ENCODE measurements at places on chromosomes 3 and 15.

DNA sequence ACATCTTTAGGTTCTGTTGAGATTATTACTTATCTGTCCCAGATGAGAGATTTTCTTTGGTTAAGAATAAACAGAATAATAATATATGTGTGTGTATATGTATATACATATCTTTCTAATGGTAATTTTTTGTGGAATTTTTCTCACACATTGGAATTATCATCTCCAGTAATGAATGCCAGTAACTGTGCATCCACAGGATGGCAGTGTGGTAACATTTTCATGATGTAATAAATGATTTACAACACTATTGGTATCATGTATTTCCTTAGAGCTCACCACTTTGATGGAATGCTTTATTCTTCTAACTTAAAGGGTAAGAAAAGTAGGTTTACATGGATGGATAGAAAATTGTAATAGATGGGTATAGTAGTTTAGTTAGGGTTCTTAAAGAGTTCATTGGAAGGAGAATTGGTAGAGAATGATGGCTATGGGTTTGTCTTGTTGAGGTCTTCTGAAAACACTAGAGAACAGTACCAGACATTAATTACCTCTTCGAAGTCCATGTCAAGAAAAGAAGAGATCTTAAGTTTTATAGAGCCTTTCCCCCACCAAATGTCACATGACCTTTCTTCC, 78.1 kb downstream of the STT3B start:
- H3K36me3 ChIP-seq: peaks cover 11% of the 10 kb centered on the region
- no peak overlapping the region for H3K27ac ChIP-seq
- no peaks in the 10 kb centered on the region for H3K27me3 ChIP-seq
- peak; percentile 17 for DNase-seq
- no peak overlapping the region for H3K4me3 ChIP-seq

DNA sequence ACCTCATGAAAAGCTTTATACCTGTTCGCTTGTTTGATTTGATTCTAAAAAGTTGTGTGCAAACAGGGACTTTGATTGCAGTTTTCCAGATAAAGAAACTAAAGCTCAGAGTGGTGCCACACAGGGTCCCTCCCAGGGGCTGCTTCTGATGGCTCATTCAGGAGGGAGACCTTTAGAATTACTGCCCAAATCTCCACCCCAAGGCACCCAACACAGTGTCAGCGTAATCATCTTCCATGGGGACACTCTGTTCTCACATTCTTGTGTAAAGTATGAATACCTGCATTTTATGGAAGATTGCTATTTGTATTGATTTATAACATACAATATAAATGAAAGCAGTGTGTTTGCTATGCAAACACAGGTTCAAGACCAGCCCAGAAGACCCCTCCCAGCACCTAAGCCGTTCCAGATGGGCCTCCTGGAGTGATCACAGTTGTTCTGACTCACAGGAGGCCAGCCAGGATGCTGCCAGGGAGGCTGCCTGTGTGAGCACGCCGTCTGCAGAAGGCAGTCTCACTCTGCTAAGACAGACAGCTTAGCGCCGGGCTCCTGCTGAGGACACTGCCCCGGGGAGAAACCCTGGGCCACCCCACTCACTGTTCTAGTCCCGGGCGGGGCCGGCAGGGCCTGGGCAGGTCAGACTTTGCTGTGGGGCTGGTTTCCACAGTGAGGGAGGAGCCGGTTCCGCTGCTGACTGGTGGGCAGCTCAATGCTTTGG, 185.6 kb downstream of the FAM43A start:
- no peak overlapping the region for H3K27ac ChIP-seq
- DNase-seq: no peak
- H3K36me3 ChIP-seq: no peaks in the 10 kb centered on the region

DNA sequence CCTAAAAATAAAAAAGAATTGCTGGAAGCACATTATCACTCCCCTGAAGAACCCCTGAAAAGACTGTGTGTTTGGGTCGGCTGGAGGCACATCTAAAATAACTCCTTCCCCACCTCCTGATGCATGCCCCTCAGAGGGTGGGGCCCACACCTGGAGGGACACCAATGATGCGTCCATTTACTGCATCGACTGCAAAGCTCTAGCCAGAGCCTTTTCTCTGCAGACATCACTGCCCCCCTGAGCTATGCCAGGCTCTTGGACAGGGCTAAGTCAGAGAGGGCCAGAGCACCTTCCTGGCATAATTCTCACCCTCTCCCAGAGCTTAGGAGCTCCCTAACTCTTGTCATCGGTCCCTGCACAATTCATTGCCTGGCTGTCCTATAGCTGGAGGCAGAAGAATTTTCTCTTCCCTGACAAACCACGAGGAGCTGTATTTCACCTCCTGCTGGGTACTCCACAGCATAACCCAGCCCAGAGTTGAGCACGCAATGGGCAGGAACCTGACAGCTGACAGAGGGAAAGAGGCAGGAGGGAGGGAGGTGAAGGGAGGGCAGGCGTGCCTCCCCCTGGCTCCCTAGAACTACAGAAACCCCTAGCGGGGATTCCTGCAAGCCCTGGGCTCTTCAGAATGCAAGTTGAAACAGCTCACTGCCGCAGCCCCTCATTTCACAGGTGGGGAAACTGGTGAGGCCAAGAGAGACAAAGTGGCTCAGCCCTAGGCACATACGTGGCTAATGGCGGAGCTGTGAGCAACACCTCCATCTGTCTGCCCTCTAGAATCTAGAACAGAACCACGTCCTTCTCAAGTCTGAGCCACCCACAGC, 46.6 kb downstream of the XXYLT1 start:
- H3K4me1 ChIP-seq: no peaks in the 10 kb centered on the region
- no peak overlapping the region for H3K27ac ChIP-seq
- no peak for DNase-seq
- no peaks in the 10 kb centered on the region for H3K27me3 ChIP-seq
- peaks cover 13% of the 10 kb centered on the region for H3K36me3 ChIP-seq

DNA sequence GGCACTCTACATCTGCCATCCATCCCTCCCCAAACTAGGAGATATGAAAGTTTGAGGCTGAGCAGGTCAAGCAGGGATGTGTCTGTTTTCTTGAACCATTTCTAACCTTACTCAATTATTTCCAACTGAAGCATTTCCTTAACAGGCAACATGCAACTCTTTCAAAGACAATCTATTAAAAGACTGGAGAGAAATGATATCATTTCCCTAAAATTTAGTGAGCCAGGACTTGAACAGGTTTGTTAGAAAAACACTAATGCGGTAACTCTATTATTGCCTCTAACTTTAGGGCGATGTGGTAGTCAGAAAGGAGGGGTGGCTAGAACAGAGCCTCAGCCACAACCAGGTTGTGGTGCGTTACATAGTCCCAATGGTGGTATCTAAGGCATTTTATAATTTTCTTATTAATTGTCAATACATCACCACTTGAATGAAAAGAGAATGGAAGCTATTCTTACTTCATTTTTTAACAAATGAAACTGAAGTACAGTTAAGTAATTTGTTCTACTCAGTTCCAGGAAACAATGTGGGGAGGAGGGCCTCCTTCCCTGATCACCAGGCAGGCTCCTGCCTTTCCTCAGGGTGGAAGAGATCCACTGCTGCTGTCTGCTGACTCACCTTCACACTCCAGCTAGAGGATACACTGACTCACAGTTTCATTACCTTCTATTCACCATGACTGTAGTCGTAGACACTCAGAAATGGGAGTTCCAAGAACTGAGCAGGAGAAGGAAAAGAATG, 22.8 kb downstream of the MYO1E start:
- H3K4me3 ChIP-seq: no peak overlapping the region
- peak; percentile 12 for DNase-seq
- H3K27ac ChIP-seq: no peak overlapping the region
- H3K36me3 ChIP-seq: no peaks in the 10 kb centered on the region
- no peaks in the 10 kb centered on the region for H3K4me1 ChIP-seq

GRCh38 chr15:74585191-74585590, 30.4 kb upstream of the CLK3 start:
- peaks cover 4% of the 10 kb centered on the region for H3K36me3 ChIP-seq
- H3K27me3 ChIP-seq: no peaks in the 10 kb centered on the region
- H3K27ac ChIP-seq: no peak overlapping the region
- H3K4me3 ChIP-seq: no peak overlapping the region

DNA sequence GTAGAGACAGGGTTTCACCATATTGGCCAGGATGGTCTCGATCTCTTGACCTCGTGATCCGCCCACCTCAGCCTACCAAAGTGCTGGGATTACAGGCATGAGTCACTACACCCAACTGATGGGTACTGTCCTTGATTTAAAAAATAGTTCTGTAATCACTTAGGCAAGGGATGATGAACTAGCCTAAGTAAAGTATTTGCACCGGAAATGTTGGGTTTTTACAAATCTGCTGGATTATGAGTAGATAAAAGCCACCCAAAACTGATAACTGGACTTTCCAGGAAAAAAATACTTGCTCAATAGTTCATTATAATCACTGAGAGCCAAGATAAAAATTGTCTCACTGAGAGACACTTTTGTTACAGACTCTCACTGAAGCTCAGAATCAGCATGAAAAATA, 218.0 kb downstream of the WNT5A start:
- H3K4me1 ChIP-seq: no peaks in the 10 kb centered on the region
- no peaks in the 10 kb centered on the region for H3K27me3 ChIP-seq
- no peak for DNase-seq
- no peaks in the 10 kb centered on the region for H3K36me3 ChIP-seq

- H3K4me1 ChIP-seq: peaks cover 46% of the 10 kb centered on the region
- H3K27me3 ChIP-seq: no peaks in the 10 kb centered on the region
- peak overlapping the region; percentile 75 for H3K27ac ChIP-seq
- DNase-seq: no peak
- H3K36me3 ChIP-seq: no peaks in the 10 kb centered on the region
- no peak overlapping the region for H3K4me3 ChIP-seq
Observed at GRCh38 chr3:179266701-179267211, 15.8 kb upstream of the KCNMB3 start.

DNA sequence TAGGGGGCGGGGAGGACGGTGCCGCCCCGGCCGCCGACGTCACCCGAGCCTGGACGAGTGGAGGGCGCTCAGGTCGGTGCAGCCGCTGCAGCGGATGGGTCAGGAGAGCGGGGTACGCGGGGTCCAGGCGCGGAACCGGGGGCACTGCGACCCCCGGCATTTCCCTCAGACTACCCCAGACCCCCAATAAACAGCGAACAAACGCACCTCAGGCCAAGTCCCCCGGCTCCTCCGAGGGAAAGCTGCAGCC, 78.9 kb downstream of the IQSEC1 start:
- H3K4me1 ChIP-seq: peaks cover 34% of the 10 kb centered on the region
- H3K27ac ChIP-seq: peak overlapping the region; percentile 81

GRCh38 chr15:99074446-99074845, 30.4 kb upstream of the SYNM start:
- H3K27me3 ChIP-seq: peaks cover 3% of the 10 kb centered on the region
- no peaks in the 10 kb centered on the region for H3K4me1 ChIP-seq
- H3K36me3 ChIP-seq: no peaks in the 10 kb centered on the region
- no peak overlapping the region for H3K27ac ChIP-seq
- H3K4me3 ChIP-seq: no peak overlapping the region

- H3K36me3 ChIP-seq: no peaks in the 10 kb centered on the region
- H3K4me3 ChIP-seq: no peak overlapping the region
- no peak for DNase-seq
- no peaks in the 10 kb centered on the region for H3K27me3 ChIP-seq
- H3K27ac ChIP-seq: no peak overlapping the region
Observed at GRCh38 chr3:154952553-154952952, 127.6 kb upstream of the MME start.

DNA sequence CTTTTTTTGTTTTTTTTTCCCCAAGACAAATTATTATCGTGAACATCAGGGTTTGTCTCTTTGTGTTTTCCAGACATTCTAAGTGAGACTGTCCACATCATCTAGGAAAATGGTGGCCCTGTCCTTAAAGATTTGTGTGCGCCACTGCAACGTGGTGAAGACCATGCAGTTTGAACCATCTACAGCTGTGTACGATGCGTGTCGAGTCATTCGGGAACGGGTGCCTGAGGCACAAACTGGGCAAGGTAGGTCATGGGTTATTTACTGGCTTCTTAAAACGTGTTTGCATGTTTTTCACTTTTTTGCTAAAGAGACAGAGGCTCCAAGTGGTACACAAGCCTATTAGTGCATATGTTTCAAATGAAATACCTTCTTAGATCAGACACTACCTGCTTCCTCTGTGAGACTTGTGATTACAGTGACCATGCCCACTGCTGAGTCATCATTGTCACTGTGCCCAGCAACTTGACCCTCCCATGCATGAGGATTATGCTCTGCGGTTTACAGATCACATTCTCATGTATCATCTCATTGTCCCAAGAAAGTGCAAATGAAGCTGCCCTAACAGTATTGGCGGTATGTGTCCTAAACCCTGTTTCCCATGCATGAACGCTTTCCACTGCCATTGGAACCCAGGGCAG, 395.2 kb upstream of the TPM1 start:
- no peaks in the 10 kb centered on the region for H3K4me1 ChIP-seq
- no peak overlapping the region for H3K27ac ChIP-seq
- no peaks in the 10 kb centered on the region for H3K27me3 ChIP-seq
- no peak overlapping the region for H3K4me3 ChIP-seq
- DNase-seq: no peak
- no peaks in the 10 kb centered on the region for H3K36me3 ChIP-seq

DNA sequence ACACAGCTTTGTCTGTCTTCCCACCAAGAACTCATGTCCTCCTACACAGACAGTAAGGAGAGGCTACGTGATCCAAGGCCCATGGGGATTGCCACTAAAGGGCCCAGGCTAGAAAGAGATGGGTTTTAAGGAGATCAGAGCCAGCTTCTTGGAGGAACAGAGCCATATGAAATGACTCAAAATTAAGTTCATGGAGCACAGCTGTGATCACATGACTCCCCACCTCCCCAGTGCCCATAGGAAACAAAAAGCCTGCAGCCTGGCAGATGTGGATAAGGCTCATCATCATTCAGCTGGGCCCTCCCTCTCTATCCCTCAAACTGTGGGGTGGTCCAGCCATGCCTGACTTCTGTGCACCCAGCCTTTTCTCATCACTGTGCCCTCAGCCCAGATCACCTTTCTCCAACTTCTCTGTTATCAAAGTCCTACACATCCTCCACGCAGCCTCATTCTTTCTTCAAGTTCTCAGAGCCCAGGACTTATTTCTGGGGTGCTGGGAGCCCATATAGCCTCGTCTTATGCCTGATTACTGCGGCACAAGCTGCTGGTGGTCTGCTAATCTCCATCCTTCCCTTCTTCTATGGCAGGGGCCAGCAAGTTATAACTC, 137.6 kb downstream of the SMAD6 start:
- H3K4me1 ChIP-seq: peaks cover 11% of the 10 kb centered on the region
- no peaks in the 10 kb centered on the region for H3K36me3 ChIP-seq
- H3K27ac ChIP-seq: no peak overlapping the region

DNA sequence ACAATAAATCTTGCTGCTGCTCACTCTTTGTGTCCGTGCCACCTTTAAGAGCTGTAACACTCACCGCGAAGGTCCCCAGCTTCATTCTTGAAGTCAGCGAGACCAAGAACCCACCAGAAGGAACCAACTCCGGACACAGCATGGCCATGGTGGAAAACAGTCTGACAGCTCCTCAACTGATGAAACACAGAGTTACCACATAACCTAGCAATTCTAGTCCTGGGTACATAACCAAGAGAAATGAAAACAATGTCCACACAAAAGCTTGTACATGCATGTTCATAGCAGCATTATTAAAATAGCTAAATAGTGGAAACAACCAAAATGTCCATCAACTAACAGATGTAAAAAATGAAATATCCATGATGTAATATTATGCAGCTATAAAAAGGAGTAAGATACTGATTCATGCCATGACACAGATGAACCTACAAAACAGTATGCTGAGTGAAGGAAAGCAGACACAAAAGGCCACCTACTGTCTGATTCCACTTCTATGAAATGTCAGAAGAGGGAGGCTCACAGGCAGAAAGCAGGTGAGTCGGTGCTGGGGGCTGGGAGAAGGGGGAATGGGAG, 36.8 kb downstream of the VGLL4 start:
- H3K4me1 ChIP-seq: peaks cover 13% of the 10 kb centered on the region
- H3K27ac ChIP-seq: no peak overlapping the region
- no peak for DNase-seq
- H3K27me3 ChIP-seq: peaks cover 19% of the 10 kb centered on the region
